ENCODE measurements at places on chromosomes 4 and X.

- no peak for DNase-seq
Observed at GRCh38 chr4:105652286-105652888, 56.1 kb downstream of the INTS12 start.

GRCh38 chr4:177051473-177052060 lies 258.1 kb upstream of the NEIL3 start:
- DNase-seq: no peak

DNA sequence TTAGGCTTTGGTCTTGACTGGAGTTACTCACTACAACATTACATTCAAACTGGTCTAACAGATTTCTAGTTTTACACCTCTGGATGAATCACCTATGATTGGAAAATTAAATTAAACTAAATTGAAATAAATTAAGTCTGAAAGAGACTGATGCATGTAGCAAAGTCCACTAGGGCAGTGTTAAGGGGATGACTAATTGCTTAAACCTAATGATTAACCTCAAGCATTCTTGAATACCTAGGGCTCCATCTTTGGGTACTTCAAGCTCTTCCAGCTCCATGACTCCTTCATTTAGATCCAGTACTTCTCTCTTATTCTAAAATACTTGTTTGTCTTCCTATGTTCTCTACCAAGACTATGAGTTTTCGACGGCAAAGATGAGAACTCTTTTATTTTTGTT lies 86.8 kb downstream of the SH2D1A start:
- no peak for DNase-seq

DNA sequence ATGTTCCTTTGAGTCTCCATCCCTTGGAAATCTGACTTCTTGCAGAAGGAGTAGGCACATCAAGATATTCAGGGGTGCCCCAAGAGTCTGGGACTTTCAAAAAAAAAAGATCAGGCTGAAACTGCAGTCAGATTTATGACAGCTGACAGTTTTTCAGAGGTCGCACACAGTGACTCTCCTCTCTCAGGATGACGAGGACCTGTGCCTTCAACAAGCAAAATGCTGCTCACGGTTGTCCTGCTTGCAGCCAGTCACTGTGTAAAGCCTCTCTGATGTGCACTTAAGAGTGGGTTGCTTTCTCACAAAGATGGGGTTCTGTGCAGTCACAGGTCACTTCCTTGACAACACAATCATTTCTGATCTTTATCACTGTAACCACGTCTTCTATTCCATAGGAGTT lies 178.2 kb downstream of the PTTG2 start:
- no peak for DNase-seq

DNA sequence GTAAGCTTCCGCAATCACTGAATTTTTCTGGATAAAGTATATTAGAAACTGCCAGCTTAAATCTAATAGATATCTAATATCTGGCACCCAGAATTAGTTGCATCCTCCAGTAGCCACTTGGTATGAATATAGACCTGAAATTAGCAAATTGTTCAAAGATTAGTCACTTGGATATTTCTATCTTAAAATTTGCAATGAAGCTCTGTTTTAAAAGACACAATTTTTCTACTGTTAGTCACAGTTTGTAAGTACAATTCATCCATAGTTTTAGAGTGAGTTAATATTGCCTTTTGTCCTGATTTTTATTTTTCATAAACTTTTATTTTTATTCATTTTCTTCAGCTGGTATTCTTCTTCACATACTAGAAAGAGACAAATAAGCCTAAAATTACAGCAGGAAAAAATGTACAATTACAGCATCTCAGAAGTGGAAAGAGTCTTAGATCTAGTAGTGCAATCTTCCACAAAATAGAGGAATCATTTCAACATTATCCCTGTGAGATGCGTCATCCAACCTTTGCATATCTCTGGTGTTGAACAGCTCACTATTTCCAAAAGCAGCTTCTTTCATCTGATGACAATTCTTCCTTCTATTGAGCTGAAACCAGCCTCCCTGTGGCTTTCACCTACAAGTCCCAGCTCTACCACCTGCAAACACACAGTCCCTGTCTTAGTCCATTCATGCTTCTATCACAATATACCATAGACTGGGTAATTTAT lies 190.0 kb upstream of the AR start:
- no peak for DNase-seq

GRCh38 chrX:7202206-7202605 lies 54.3 kb upstream of the PUDP start:
- DNase-seq: no peak

DNA sequence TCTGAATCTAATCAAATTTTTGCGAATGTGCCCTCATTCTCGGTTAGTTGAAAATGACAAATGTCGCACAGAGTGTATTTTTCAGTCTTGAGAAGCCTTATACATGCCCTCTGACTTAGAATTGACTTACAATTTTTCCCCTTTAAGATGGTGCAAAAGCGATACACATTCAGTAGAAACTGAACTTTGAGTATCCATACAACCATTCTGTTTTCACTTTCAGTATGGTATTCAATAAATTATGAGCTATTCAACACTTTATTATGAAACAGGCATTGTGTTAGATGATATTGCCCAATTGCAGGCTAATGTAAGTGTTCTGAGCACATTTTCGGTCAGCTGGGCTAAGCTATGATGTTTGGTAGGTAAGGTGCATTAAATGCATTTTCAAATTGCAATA lies 43.4 kb downstream of the SLC9A7 start:
- no peak for DNase-seq

Measured in AG08395 (cell line).